Putamen (tissue), 1 donor: ENCODE measurements at places on chromosomes 16 and 17.

- DNase-seq: peak; percentile 92
Observed at GRCh38 chr16:56246051-56246817, 54.9 kb downstream of the GNAO1 start.

DNA sequence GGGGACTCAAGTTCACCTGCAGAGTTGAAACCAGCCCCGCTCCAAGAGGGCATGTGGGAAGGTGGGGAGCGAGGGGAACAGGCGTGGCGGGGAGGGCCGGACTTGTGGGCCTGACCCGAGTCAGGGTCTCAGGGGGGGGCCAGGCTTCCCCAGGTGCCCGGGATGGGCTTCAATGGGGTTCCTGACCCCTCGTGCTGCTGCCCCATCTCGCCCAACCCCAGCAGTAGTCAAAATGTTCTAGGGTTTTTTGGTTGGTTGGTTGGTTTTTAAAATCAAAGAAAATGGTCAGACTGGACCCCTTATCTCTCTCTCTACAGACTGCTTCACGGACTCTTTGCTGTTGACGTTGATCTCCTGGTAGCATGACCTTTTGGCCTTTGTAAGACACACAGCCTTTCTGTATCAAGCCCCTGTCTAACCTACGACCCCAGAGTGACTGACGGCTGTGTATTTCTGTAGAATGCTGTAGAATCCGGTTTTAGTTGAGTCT, 69.5 kb downstream of the AMFR start:
- DNase-seq: no peak

- DNase-seq: no peak
Observed at GRCh38 chr17:57629470-57629869, 115.6 kb downstream of the CCDC182 start.

DNA sequence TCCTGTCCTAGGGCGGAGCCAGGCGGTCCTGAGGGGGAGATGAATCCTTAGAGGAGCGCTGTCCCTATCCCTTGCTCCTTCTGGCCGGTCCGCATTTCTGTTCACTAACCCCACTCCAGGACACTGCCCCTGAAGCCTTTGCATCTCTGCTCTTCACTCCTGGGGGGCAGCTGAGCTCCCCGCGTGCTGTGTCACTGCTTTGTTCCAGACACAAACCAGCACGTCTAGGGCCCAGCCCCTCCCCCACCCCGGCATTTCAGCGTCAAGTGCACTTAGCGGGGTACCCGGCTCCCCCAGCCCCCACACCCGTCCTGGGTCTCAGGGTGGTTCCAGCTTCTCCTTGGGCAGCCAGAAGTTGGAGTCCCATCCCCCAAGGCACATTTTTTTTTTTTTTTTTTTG, 8.9 kb downstream of the CORO6 start:
- no peak for DNase-seq

DNA sequence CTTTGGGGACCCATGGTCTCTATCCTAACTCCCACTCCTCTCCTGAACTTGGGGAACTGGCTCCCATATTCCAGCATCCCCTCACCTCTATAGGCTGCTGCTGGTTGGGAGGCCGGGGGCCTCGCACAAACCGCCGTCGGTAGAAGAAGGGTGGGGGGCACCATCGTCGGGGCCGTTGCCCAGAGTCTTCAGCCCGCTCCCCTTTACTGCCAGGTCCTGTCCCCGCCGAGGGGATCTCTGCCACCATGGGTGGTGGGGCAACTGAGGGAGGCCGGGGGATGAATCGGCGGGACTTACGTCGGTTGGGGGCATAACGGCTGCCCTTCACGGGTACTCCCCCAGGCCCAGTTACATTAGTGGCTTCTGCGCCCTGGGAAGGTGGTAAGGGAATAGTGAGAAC, 4.3 kb downstream of the YBX2 start:
- DNase-seq: no peak

DNA sequence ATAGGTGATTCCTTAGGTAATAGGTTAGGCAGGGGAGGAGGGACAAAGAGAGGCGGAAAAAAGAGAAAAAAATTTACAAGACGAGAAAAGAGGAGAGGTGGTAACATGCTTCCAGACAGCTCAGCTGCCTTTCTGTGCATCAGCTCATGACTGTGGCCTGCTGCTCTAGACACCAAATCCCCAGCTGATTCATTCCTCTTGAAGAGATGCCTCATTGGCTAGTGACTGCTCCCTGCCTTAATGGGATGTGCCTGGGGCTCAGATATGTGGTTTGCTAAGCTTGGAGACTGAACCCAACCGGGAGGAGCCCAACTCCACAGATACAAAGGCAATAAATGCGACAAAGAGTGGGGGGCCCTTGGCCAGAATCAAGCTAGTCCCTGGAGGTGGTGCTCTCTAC, 105.9 kb upstream of the FAM20A start:
- no peak for DNase-seq

DNA sequence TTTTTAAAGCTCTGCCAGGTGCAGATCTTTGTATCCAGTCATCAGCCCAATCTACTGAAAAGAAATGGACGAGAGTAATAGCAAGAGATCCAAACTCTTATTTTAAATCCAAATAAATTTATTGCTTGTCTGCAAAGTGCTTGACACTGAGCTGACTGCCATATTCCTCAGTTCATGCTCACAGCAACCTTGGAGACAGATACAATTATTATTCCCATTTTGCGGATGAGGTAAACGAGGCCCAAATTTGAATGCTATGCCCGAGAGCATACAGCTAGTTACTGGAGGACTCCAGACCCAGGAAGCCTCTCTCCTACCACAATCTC, 620 bp downstream of the NOB1 start:
- no peak for DNase-seq

- no peak for DNase-seq
Observed at GRCh38 chr17:75111777-75112335, 2.1 kb downstream of the ARMC7 start.

DNA sequence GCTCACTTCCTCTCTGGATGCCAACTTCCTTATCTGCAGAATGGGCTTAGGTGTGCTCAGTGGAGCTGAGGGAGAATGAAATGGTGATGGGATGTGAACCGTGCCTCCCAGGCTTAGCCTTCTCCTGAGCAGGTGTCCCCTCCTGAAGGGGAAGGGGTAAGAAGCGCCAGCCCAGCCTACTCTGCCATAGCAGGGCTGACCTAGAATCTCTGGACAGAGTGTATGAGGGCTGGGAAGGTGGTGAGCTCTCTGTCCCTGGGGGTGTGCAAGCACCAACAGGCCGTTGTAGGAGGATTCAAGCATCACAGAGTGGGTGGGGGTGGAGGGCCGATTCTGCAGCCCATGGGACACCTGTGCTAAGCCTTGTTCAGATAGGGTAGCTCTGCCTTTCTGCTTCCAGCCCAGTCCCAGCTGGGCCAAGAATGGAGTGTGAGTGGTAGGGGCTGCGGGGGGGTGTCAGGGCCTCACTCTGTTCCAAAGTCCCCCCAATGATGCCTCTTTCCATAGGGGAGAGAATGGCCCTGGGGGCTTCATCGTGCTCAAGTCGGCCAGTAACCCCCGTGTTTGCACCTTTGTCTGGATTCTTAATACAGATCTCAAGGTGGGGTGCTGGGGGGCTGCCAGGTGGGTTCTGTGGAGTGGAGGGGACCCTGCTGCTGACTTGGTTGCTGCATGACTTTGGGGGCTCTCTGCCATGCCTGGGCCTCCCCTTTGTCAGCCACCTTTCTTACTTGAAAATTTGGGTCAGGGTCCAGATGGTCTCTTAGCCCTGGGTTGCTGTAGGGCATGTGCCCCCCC, 3.2 kb upstream of the TCAP start:
- no peak for DNase-seq

- DNase-seq: no peak
Observed at GRCh38 chr16:75252946-75253911, 1.8 kb upstream of the BCAR1 start.

- no peak for DNase-seq
Observed at GRCh38 chr17:30041551-30041950, 75.1 kb upstream of the NSRP1 start.

- DNase-seq: no peak
Observed at GRCh38 chr17:10116753-10117420, 81.5 kb downstream of the GAS7 start.

DNA sequence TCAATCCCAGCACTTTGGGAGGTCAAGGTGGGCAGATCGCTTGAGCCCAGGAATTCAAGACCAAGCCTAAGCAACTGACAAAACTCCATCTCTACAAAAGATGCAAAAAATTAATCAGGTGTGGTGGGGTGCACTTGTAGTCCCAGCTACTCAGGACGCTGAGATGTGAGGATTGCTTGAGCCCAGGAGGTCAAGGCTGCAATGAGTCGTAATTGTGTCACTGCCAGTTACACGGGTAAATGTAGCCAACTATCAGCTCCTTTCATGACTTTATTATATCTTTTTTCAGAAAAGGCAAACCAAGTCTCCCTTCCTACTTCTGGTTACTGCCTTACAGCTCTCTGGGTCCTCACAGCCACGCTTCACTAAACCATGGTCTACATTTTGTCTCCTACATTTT, 4.0 kb downstream of the SDF2 start:
- DNase-seq: no peak

GRCh38 chr17:83080858-83081683, 1.7 kb downstream of the METRNL start:
- DNase-seq: no peak
